Inflammatory macrophage (primary cell): ENCODE measurements at places on chromosomes 5 and 9.

DNA sequence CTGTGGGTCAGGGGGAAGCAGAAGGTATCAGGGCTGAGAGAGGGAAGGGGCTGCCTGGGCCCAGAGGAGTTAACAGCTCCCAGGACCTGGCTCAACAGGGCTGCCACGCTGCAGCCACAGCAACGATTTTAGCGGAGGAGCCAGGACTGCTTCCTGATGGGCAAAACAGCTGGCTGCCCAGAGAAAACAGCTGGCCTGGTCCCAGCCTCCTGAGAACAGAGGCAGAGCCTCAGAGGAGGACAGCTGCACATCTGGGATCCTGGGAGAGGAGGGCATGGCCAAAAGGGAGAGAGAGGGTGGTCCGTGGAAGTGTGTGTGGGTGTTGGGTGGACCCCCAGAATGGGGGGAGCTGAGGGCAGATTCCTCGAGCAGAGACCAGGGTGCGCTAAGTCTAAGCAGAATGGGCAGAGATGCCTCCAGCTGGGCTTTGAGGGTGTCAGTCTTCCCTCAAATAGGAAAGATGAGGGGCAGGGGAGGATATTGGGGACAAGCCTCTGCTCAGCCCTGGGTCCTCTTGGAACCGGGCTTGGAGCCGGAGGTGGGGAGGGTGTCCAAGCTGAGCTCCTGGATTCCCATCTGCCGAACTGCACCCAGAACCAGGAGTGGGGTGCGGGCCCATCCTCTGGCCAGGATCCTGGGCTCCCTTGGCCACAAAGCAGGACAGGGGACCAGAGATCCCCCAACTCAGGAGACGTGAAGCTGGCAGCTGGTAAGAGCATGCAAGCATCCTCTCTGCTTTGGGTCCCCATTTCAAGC is 9.1 kb upstream of the CERCAM start:
- DNase-seq = no peak

DNA sequence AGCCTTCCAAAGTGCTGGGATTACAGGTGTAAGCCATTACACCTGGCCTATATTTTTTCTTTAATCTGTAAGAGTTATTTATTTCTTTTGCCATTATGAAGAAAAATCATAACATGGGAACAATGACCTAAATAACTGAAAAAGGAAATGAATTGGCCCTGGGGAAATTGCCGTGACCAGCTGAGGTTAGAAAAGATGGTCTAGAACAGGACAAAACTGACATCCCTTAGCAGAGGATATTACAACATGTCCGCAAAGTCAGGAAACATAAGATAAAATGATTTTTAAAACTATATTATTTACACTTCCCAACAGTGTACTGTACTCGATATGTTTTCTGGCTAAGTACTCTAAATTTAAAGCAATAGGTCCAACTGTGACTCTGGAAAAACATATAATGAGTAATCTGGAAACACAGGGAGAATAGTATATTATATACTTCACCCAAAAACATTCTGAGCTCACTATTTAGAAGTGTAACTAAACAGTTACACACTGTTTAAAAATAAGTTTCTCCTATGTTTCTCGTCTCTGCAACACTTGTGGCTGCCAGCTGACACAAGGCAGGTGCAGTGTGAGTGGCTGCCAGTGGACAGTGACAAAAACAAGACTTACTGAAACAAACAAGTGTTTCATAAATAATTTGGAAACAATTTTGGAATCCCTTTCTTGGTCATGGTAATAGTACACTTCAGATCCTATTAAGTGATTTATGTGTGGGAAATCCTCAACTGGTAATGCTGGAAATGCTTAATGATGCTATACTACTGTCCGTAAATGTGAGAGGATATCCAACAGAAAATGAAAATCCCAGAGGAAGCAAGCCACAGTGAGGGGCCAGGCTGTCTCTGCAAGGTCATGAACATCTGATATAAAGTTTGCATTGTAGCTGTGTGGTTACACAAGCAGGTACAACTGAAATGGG is 69.1 kb downstream of the C9orf85 start:
- no peak for DNase-seq

GRCh38 chr5:12952409-12952808 is 992.1 kb downstream of the DNAH5 start:
- no peak for DNase-seq

DNA sequence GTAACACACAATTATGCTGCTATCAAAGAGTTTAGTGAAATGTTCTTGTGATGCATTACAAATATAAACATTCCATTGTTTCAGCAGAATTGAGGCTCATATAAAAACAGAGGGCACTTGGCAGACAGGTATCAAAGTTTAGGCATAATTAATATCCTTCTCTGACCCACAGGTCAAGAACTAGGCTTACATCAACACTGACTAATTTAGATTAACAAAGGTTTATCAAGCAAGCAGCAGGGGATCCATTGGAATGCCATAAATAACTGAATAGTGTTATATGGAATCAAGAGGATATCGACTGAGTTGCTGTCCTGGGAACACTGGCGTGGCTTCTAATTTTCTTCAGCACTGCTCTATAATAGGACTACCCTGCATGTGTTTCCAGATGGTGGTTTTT is 414.5 kb upstream of the ARRDC3 start:
- no peak for DNase-seq

GRCh38 chr9:112081918-112082729 is 93.0 kb downstream of the SUSD1 start:
- DNase-seq = no peak

GRCh38 chr9:118129541-118129940 is 425.3 kb downstream of the TLR4 start:
- DNase-seq = no peak

GRCh38 chr5:39143151-39143860 is 69.1 kb upstream of the RICTOR start:
- DNase-seq = no peak

DNA sequence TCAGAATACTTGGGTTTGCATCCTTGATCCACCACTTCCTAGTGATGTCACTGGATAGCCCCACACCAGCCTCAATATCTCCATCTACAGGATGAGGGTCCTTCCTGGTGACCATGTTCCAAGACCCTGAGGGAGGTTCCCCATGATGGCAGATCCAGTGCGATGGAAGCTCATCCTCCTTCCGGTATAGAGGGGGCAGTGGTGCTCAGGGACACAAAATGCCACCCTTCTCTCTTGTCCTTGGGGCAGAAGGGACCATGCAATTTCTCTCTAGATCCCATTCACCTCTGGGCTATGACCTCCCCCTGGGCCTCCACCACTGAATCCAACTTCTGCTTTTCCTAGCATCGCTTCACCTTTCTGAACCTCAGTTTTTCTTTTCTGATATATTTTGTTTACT is 5.4 kb upstream of the SLC25A51 start:
- no peak for DNase-seq

DNA sequence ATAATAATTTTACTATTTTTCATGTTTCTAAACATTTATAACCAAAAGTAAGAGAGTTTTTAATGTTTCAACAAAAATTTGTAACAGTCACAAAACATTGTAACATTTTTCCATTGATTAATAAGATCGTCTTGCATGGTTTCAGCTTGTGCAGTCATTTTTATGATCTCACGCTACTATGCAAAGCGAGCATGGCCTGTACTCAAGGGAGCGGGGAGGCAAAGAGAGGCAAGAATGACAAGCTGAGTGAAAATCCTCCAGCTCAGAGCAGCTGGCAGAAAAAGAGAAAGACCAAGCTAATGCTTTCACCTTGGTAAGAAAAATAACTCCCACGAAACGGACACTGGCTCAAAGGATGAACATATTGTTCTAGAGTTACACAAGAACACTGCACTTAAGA is 90.0 kb upstream of the SV2C start:
- DNase-seq = no peak
